ENCODE measurements at places on chromosomes 2 and 18.

- DNase-seq = no peak
Measured at GRCh38 chr18:26225022-26225693, 1.1 kb upstream of the TAF4B start.

DNA sequence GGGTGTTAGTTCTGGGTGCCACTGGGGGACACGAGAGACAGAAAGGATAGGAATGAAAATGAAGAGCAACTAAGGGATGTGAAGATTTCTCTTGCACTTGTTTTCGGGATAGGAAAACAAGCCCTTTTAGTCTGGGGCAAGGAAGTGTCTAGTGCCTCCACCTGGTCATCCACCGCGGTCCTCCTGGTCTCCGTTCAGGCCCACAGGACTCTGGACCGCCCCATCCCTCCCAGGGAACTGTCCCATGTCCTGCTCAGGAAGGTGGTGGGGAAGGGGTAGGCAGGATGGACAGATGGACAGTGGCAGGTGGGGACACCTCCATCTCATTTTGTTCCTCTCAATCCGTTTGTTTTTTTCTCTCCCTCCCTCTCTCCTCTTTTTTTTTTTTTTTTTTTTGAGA is 45.9 kb downstream of the AGAP1 start:
- no peak for DNase-seq

DNA sequence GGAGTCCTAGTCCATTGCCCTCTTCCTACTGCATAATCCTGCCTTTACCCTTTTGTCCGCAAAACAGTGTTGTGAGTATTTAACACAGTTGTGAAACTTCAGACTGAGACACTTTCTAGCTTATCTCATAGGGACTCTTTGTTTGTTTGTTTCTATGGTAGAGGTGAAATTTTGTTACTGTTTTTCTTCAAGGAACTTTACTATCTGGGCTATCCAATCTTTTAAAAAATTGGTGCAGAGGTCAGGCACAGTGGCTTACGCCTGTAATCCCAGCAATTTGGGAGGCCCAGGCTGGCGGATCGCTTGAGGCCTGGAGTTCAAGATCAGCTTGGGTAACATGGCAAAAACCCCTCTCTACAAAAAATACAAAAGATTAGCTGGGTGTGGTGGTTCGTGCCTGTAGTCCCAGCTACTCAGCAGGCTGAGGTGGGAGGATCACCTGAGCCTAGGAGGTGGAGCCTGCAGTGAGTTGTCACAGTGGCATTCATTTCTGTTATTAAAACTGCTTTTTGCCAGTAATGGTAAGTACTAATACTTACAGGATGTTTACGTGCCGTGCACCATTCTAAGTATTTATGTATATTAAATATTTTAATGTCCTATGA is 18.8 kb downstream of the GMCL1 start:
- DNase-seq = no peak

DNA sequence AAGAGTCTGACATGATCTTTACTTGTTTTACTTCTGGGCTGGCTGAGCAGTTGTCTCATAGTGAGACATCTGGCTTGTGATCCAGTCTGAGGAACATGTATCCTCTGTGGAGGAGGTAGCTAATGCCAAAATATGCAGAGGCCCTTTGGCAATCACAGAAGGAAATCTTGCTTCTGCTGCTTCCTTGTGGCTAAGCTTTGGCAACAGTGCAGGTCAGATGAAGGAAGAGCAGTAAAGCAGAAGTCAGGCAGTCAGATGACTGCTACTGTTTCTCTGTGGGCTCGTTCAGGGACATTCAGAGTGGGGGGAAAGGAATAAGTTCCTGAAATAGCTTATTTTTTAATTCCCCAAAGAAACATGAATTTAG is 22.3 kb downstream of the DOK1 start:
- peak; percentile 79 for DNase-seq

DNA sequence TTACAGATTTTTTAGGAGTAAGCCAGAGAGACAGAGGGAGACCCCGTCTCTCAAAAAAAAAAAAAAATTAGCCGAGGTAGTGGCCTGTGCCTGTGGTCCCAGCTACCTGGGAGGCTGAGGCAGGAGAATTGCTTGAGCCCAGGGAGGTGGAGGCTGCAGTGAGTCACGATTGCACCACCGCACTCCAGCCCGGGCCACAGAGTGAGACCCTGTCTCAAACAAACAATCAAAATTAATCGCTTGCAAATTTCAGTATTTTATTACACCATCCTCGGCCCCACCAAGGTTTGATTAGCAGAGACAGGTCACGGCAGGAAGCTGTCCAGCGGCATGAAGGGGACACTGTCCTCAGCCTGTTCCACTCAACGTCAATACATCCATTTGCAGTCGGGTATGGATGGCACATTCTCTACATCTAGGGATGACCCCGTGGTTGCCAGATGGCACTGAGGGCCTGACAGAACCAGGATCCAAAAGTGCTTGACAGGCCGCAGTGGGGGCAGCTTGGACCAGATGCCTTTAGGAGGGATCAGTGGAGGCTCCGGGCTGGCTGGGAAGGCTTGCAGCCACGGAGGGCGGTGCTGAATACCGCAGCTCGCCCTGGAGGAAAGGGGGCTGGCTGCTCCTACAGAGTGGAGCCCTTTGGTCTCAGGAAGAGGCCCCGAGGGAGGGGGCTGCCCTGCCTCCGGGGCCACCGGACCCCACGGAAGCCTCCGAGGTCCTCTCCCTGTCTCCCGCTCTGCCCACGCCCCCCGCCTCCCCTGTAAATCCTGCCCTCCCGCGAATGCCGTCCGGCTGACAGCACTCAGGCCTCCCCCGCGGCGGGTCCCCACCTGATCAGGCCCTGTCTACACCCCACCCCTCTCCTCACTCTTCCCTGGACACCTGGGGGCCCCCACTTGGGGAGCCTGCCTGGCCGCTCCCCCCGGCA is 13.1 kb downstream of the ASPRV1 start:
- no peak for DNase-seq

GRCh38 chr2:199861132-199861774 is 10.3 kb upstream of the FTCDNL1 start:
- DNase-seq = peak; percentile 48

GRCh38 chr18:79975985-79976680 is 11.7 kb downstream of the HSBP1L1 start:
- no peak for DNase-seq

- DNase-seq = peak; percentile 39
Measured at GRCh38 chr2:223109341-223109740, 57.4 kb downstream of the KCNE4 start.
